ENCODE measurements at places on chromosomes 5 and 9.

GRCh38 chr5:158691631-158692255 is 408.0 kb downstream of the EBF1 start:
- no peak for DNase-seq

- no peak for DNase-seq
Measured at GRCh38 chr5:174609116-174609515, 115.3 kb upstream of the MSX2 start.

DNA sequence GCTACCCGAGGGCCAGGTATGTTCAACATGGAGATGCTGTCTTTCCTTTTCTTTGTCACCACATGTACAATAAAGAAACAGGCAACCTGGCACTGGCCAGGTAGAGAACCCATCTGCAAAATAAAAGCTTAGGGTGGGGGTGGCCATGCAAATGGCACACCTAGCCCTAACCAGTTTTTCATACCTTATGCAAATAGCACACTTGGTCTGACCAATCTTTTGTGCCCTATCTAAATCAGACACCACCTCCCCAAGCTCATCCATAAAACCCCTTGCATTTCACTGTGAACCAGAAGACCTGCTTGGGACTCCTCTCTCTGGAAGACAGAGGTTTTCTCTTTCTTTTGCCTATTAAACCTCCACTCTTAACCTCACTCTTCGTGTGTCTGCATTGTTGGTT is 33.9 kb downstream of the JAKMIP2 start:
- DNase-seq: no peak

- no peak for DNase-seq
Measured at GRCh38 chr5:1987471-1987870, 104.7 kb upstream of the IRX4 start.
